ENCODE measurements at places on chromosomes 13 and 19.

DNA sequence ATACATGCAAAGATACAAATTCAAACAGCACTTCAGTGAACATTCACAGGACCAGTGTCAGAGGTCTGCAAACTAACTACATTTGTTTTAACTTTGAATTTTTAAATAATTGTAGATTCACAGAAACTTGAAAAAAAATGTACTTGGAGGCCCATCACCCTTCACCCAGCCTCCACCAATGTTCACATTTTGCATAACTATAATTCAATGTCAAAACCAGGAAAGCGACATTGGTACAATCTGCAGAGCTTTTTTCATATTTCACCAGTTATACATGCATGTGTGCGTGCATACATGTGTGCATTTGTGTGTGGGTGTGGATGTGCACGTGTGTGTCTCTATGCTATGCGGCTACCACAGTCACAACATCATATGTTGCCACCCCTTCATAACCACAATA, 18.9 kb downstream of the CEACAM3 start:
- no peak for ATAC-seq

- ATAC-seq = no peak
These were observed 1240.5 kb downstream of the UQCRFS1 start for GRCh38 chr19:27972291-27973040.

GRCh38 chr19:13652810-13653590, 111.3 kb upstream of the MRI1 start:
- ATAC-seq = no peak

GRCh38 chr19:48826606-48827020, 9.7 kb downstream of the HSD17B14 start:
- no peak for ATAC-seq

DNA sequence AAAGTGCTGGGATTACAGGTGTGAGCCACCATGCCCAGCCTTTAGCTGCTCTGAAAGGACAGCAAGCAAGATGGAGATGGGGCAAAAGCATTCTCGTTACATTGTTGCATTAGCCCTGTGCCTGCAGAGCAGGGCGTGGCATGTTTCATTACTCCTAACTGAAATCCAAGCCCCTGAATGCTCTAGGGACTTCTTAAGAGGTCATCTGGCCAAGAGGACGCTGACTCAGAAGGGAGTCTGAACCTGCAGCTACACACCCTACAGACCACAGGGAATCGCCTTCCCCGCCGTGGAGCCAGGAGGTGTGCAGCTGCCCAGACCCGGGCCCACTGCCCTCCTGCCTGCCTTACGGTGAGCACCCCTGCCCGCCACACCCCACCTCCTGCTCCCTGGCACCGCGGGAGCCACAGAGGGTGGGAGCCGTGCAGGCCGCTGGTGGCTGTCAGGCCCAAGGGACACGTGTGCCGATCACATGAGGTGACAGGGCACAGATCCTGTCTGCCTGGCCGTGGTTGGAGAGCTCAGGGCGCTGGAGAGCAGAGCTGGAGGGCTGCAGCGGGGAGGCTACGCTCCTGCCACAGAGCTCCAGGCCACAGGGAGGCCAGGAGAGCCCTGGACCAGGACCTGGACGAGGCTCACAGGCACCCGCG, 27.2 kb downstream of the ADPRHL1 start:
- ATAC-seq = no peak

GRCh38 chr19:53521373-53522202, 16.4 kb upstream of the ZNF331 start:
- ATAC-seq = no peak

GRCh38 chr13:70173598-70173959, 65.3 kb upstream of the KLHL1 start:
- no peak for ATAC-seq

GRCh38 chr19:2142173-2142829, 9.1 kb downstream of the AP3D1 start:
- no peak for ATAC-seq

DNA sequence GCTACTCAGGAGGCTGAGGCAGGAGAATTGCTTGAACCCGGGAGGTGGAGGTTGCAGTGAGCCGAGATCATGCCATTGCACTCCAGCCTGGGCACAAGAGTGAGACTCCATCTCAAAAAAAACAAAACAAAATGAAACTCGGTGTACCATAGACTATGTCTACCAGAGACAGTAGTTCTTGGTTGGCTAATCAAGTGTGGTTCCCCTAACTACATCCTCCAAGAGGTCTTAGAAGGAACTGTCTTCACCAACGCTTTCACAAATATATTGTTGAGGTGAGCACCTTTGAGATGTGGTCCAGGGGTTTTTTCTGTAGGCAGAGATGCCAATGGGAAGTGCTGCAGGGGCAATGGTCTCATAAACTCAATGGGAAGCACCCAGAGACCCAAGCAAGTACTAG, 48.0 kb downstream of the RFC3 start:
- peak; percentile 79 for ATAC-seq

GRCh38 chr19:40461669-40462221, 3.8 kb downstream of the BLVRB start:
- ATAC-seq = no peak

DNA sequence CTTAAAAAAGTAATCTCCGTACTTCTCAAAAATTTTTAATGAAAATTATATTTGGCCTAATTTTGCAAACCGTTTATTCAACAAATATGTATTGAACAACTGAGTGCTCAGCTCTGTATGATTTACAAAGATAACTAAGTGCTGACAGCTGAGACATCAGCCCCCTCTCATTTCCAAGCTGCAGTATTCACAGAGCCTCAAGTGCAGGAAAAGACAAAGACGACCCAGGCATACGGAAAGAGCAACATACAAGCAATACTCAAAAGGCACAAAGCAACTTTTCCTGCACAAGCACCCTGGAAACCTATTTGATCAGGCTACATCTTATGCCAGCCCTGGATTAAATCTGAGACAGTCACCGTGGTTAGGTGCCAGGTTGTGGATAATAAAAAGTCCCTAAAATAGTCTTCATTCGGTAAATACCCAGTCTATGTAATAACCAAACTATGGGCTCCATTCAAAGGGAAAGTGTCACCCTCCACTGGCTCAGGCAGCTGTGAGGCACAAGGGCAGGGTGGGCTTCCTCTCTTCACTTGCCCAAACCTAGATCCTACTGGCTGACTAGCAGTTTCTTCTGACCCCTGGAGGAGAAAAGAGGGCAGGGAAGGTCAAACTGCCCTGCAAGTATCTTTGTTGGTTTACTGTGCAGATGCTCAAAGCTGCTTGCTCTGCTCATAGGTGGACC, 65.5 kb downstream of the TBC1D4 start:
- peak; percentile 68 for ATAC-seq

DNA sequence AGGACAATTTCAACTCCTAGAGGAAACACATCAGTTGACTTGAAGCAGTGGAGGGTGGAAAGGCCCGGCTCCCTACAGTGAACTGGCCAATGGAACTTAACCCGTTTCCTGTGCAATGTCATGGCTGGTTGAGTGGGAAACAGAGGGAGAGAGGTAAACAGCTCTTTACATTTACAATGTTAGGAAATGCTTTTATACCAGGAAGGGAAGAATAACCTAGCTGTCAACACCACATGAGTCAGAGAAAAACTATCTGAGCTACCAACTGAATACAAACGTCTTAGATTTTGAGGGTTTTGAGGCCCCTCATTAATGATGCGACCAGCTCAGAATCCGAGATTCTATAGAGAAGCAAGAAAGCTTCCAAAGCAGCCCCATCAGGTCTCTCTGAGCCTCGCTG, 36.7 kb downstream of the CARD8 start:
- no peak for ATAC-seq

DNA sequence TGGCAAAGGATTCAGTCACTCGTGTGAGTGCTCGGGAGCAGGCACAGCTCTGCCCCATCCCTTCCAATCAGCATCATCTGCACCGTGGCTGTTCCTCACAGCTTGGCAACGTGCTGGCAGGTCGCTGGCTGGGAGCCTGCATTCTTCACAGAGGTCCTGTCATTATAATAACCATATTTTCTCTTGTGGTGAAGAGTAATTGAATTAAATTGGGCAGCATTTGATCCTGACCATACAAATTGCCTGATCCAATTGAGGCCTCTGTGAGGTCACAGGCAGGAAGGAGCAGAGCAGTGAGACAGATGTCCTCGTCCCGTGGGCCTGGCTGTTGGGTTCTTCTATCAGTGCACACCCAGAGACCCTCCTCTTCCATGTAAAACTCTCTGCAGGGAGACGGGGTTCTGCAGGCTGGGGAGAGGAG, 407.8 kb downstream of the COG6 start:
- ATAC-seq = no peak

Measured in stimulated activated memory B cell treated with anti-CD40 and anti-IgM and Interleukin-4, amounts not matched to agents 10 μg/mL and 1 μg/mL and 100 μg/mL, for 72 hours (primary cell).